ENCODE measurements at places on chromosomes 6 and 20.
A peak's percentile ranks its signal among the peaks of the same experiment; 100 is the strongest.

- no peak for DNase-seq
Measured at GRCh38 chr6:58198301-58198700, 880.9 kb downstream of the PRIM2 start.

DNA sequence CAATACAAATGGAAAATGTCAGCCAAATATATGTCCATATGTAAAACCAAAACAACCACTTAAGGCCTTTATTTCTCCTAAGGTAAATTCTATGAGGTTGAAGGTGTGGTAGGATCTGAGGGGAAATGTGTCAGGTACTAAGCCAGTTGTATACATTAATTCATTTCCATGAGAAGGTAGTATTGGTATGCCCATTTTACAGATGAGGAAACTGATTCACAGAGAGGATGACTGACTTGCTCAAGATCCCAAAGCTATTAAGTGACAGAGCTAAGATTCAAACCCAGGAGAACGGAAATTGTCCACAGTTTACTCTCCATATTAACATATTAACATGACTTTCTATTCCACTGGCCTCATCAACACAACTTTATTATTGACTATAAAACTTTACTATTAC lies 64.1 kb upstream of the MAP7 start:
- DNase-seq: no peak

- no peak for DNase-seq
Measured at GRCh38 chr6:112287577-112288225, 33.3 kb upstream of the LAMA4 start.

- DNase-seq: no peak
Measured at GRCh38 chr6:129267028-129267427, 384.1 kb downstream of the LAMA2 start.

DNA sequence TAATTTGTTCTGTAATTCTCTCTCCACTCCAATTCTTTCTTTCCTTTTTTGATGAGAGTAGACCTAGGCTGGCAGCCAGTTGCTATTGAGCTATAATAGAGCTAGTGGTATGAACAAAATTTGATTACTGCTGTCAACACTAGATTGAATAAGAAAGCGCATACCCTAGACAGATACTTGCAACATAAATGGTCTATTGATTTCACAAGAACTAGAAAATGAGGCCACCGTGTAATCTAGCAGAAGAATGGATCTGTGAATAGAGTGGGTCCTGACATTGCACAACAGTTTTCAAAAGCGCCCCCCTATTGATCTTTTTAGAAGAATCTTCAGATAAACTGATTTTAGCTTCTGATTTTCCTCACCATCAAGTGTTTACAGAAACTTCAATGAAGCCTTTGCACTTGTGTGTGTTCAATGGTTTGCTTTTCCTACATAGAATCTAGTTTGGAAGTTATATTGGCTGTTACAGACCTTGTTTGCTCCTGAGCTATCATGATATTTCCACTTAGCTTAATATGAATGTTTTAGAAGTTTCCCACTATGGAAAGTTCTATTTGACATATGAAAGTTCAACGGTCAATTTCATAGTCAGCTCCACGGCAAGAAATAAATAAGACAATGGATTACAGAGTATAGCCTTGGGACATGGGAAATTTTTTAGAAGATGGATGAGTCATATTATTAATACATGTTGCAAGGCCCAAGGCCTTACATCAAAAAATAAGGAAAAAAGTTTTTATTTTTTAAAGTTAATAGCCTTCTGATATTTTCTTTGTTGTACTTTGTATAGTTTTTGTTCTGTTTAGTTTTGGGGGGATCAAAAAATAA lies 55.6 kb downstream of the UTRN start:
- DNase-seq: no peak

- DNase-seq: no peak
Measured at GRCh38 chr6:159023893-159024292, 20.9 kb downstream of the TAGAP start.

DNA sequence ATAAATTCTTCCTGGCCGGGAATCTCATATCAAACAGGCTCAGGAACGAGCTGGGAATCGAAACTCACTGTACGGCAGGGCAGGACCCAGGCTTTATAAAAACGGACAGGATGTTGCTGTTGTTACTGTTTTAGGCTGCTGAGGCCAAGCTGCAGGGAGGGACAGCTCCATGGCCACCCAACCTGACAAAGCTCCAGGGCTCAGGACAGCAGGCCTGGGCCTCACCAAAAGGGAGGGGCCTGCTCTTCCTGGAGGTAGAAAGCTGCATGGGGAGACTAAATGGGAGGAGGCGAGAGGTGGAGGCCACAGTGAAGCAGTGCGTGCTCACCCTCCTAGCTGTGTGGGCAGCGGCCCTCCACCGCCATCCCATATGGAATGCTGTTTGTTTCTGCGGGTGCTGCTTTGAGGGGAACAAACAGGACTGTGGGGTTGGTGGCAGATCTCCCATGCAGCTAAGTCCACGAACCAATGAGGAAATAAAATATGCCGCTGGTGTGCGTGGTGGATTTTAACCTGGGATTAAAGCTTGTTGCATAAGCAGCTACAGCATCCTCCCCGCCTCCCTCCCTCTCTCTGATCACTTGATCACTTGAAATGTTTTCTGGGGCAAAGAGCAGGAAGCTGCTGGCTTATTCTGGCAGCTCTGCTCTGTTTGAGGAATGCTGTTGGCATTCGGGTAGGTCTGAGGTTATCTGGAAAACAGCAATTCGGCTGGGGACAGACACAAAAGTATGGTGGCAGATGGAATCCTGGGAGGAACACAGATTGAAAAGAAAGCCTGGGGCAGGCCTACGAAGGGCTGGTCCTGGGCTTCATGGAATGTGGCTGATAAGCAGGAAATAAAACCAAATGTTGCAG lies 2.4 kb upstream of the ZMYND8 start:
- no peak for DNase-seq

DNA sequence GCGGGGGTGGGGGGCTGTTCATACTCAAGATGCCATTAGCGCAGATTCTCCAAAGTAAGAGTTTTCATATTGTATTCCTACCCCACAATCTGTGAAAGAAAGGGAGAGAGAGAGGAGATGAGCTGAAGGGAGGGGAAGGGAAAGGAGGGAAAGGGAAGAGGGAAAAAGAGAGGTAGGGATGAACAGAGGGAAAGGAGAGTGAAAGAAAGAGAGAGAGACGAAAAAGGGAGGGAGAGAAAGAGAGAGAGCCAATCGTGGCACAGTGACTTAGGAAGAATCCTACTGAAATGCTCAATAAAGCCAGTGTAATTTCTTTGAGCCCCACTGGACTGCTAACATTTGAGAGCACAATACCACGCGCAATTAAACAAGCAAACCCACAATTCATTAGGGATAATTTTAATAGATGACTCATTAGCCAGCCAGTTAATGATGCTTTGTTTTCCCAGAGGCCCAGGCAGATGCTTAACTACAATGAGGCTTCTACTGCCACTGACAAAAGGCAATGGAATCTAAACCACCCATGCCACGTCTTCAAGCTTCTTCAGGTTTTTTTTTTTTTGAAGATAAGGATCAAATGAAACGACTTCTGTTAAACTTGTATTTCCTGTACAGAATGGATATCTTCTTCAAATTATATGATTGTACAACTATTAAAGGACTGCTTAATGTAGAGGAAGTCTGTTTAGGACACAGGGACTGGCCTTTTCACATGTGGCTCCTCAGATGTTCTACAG lies 306.8 kb downstream of the FOXC1 start:
- no peak for DNase-seq

DNA sequence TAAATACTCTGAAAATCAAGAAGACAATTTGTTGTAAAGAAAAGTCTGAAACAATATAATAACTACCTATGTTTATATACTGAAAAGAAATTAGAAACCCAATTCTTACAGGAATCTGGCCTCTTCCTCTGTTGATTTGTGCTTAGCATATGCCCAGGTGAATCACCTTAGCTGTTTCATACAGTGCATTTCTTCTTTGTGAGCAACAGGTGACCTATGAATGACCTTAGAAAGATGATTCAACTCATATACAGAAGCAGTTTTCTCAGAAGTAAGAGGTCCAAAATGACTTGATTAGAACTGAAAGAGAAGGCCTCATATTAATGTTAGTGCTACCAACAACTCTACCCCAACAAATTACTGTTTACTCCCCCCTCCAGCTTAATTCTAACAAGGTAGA lies 419.5 kb upstream of the ID4 start:
- DNase-seq: no peak

- no peak for DNase-seq
Measured at GRCh38 chr6:71544906-71545305, 256.3 kb downstream of the OGFRL1 start.

- no peak for DNase-seq
Measured at GRCh38 chr20:36241678-36242077, 5.4 kb downstream of the AAR2 start.

- no peak for DNase-seq
Measured at GRCh38 chr6:111938710-111939109, 65.5 kb upstream of the FYN start.

DNA sequence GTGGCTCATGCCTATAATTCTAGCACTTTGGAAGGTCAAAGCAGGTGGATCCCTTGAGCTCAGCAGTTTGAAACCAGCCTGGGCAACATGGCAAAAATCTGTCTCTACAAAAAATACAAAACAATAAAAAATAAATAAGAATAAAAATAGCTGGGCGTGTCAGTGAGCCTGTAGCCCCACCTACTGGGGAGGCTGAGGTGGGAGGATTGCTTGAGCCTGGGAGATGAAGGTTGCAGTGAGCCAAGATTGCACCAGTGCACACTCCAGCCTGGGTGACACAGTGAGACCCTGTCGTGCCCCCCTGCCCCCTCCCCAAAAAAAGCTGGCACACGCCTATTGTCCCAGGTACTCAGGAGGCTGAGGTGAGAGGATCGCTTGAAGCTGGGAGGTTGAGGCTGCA lies 35.1 kb upstream of the SRPK1 start:
- DNase-seq: no peak

DNA sequence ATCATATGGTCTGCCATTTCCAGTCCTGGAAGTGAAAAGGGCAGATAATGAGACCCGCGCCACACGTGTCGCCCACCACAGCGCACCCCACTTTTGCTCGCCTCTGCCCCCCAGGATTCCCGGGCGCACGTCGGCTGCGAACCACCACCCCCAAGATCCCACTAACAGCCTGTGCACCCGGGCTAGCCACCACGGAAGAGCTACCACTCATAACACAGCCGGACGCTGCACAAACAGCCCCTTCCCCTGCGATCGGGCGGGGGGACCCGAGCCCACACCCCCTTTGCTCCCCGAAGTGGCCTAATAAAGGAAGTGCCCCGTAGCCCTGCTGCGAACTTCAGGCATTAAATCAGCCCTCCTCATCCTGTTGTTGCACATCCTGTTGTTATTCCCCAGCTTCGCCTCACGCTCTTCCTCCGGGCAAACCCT lies 506 bp downstream of the CITED2 start:
- DNase-seq: peak; percentile 12

DNA sequence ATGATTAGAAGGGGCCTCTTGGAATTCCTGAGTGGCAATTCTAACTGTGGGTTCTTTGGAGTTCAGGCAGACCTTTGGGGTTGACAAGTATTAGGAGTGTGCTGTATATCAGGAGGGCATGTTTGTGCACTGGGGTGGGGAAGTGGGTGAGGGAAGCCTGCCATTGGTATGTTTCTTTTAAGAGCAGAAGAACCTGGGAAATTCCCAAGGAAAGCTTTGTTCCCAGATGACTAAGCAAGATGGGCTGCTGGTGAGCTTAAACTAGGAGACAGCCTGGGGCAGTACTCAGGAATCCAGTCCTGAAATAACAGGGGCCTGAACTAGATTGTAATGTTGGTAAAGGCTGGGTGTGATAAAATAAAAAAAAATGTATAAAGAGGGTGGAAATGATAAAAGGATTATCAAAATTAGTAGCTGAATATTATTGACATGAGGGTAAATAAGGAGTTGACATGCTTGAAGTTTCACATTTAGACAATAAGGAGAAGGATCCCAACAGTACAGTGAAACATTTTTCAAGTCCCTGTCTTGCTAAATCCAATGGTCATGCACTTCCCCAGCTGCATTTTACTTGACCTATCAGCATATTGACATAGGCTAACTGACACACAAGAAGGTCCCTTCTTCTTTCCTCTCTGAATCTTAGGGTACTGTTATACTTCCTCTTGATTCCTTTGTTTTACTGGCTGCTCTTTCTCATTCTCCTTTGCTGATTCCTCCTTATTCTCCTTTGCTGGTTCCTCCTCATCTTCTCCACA lies 18.4 kb upstream of the IFNGR1 start:
- no peak for DNase-seq

DNA sequence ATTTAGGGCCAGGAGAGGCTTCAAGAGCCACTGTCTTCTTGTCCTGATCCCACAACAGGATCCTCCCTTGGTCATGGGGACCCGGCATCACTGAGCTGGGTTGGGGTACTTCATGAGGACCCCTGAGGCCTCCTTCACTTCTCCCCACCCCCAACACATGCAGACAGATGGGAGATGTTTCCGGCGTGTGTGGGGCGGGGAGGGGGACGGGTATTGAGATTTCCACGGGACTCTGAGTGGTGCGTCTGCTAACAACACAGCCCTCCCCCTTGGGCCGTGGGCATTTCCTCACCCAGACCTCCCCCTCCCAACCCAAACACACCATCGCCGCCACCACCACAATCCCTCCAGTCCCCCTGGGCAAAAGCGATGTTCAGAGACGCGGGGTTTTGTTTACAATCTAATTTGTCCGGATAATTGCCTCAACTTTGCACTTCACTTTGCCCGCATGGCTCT lies 906 bp upstream of the FOXP4 start:
- DNase-seq: no peak

DNA sequence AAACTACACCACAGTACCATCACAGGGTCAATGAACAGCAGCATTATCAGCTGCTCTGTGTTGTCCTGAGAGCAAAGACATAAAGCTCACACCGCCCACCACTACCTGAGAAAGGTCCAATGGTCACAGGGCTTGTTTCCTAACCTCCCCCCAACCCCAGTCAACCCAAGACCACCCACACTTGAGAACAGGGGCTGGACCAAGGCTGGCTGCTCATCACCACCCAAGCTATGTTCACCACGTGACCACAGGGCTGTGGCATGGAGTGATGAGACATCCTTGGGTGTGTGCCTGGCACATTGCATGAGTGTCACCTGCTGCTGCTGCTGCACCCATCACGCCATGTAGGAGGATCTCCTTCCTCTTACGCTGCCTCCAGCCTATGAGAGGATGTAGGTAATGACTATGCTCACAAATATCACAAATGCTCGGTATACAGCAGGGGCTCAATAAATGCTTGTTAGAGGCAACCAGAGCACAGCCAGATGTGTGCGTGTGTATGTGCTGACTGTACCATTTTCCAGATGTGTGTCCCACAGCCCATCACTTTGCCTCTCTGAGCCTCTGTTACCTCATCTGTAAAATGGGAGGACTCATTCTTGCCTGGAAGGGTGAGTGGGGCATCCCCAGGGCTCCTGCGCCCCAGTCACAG lies 23.3 kb upstream of the SIRPA start:
- no peak for DNase-seq

All from activated CD4-positive, alpha-beta T cell treated with anti-CD3 and anti-CD28 coated beads for 24 hours (primary cell).